ENCODE measurements at places on chromosomes 3 and 15.
A peak's percentile ranks its signal among the peaks of the same experiment; 100 is the strongest.

- DNase-seq = no peak
These were observed 1.0 kb upstream of the IFRD2 start for GRCh38 chr3:50293079-50293801.

DNA sequence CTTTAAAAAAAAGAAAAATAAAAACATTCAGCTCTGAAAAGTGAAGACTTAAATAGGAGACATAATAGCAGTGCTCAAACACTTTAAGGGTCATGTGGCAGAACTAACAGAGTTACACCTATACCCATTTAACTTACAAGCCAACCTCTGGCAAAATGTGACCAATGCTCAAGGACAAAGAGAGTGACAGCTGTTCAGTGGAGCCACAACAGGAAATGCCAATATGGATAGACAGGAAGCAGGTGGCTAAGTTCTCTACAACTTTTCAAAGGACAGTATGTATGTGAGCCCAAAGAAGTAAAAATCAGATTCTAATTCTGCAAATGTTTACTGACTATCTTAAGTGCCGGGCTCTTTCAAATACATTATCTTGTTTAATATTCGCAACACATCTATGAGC lies 3.4 kb downstream of the TMCC1 start:
- peak; percentile 24 for DNase-seq

DNA sequence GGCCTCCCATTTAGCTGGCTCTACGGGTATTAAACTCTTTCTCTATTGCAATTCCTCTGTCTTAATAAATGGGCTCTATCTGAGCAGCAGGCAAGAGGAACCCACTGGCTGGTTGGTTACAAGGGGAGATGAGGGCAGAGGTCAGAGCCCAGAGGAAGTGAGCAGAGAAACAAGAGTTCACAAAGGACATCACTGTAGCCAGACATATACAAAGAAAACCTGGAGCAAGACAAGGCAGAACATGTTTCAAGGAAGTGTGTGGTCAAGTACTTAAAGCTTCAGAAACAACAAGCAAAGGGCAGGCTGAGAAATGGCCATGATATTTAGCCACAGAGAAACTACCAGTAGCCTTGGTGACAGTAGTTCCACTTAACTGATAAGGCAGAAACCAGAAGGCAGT lies 24.3 kb downstream of the SUSD5 start:
- no peak for DNase-seq

GRCh38 chr3:126535636-126536035 lies 11.7 kb downstream of the CHST13 start:
- DNase-seq = no peak

GRCh38 chr15:73291441-73291840 lies 77.3 kb downstream of the HCN4 start:
- no peak for DNase-seq

DNA sequence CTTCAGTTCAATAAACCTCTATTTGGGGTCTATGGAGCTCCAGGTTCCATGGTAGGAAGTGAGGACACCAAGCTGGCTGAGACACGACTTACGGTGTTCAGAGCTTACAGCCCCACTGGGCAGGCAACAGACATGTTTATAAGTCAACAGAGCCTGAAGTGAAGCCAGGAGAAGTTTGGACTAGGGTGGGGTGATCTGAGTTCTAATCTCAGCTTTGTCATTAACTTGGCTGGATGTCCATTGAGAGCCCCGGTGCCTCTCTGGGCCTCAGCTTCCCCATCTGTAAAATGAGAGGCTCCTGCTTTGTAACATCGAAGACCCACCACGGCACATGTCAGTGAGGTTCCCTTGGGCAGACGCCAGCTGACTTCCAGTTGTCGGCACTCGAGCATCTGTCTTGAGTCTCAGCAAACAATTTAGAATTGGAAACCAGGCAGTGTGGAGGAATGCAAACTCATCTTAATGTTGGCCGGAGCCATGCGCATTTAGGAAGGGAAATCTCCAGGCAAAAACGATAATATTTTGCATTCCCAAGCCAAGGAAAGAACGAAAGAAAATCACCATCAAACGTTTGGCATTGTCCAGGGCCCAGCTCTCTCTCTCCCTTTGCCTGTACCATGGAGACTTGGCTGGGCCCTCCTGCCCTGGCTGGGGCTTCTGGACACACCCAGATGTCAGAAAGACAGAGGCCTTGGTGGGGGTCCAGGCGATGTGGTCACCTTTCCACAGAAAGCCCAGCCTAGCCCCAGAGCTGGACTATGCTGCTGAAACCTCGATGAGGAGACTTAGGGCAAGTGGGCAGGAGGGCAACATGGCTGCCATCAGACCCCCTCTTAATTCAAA lies 18.4 kb downstream of the ITGA11 start:
- DNase-seq = no peak

DNA sequence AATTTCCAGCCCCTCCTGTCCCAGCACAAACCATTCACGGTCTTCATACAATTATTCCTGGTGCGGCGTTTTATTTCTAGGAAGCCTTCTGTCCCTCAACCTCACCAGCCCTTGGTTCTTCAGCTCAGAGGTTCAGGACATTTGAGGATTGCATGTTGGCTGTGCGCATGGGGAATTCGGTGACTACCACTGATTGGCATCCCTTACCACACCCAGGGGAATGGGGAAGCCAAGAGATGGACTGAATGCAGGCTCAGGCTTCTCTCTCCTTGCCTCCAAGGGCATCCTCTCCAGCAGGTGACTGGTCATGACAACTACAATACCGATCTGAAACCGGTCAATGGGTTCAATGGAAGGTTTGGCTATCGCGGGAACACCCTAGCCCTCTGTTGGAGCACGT lies 153.8 kb downstream of the MTHFS start:
- DNase-seq = no peak

- no peak for DNase-seq
These were observed 135.4 kb downstream of the SYNPR start for GRCh38 chr3:63413523-63413922.

- DNase-seq = peak; percentile 26
These were observed 85.5 kb downstream of the KLHL25 start for GRCh38 chr15:85709250-85709649.

DNA sequence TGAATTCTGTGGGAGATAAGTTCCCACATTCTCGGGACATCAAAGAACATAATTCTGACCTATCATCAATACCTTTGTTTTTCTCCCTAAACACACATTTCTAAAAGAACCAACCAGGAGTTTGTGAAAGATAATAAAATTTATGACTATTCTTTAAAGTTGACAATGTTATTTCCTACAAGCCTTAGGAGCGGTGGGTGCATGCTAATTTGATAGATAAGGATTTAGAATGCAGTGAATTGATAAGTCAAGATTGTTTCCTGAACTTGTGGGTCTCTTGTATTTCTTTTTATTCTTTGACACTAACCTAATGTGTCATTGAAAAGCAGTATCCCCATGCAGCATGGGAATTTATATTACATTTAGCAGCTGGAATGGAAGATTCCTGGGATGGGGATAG lies 10.3 kb upstream of the UBE2E2 start:
- DNase-seq = no peak

- no peak for DNase-seq
These were observed 41.4 kb upstream of the BOC start for GRCh38 chr3:113169891-113170452.

DNA sequence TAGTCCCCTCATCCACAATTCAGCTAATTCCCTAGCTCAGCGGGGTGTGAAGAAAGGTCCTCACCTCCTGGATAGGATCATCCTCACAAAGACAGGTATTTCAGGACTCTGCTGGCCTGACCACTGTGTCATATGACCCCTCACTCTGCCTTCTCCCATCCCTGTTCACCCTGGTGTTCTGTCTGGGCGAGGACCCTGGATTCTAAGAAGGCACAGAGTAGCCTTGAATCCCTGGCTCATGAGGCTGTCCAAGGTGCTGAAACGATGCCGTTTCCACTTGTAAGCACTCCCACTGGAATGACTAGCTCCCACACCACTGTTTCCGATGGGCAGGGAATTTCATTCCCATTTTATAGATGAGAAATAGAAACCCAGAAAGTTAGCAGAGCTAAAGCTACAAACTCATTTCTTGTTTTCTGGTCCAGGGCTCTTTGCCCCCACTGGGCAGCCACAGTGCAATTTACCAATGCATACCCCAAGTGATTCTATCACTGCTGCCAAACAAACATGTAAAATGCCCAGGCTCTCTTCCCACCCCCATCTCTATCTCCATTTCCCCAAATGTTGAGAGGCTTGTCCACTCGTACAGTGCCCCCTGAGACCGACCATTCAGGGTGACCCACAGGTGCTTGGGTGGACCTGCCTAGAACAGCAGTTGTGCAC lies 83.2 kb downstream of the RAB11A start:
- no peak for DNase-seq

DNA sequence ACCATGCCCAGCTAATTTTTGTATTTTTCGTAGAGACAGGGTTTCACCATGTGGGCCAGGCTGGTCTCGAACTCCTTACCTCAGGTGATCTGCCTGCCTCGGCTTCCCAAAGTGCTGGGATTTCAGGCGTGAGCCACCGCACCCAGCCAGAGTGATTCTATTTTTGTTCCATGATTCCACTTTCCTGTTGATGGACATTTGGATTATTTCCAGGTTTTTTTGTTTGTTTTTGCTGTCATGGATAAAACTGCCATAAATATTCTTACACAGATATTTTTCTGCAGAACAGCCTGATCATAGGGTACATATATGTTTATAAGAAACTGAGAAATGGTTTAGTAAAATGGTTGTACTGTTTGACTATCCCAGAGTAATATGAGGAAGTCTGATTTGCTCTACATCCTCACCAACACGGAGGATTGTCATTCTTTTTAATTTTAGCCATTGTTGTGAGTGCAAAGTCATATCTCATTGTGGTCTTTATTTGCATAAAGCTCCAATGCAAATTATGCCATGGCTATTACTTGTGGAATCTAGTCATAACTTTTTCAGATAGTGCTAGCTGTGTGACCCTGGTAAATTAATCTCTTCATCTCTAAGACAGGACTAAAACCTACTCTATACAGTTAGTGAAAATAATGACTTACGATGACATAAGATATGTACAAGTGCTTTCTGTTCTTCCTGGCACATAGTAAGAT lies 42.7 kb downstream of the MAP6D1 start:
- no peak for DNase-seq

- DNase-seq = no peak
These were observed 54.2 kb downstream of the DTWD1 start for GRCh38 chr15:49675041-49675440.

- DNase-seq = no peak
These were observed 40.3 kb upstream of the TFRC start for GRCh38 chr3:196122021-196122687.

GRCh38 chr3:141407047-141407446 lies 38.7 kb downstream of the ZBTB38 start:
- no peak for DNase-seq

DNA sequence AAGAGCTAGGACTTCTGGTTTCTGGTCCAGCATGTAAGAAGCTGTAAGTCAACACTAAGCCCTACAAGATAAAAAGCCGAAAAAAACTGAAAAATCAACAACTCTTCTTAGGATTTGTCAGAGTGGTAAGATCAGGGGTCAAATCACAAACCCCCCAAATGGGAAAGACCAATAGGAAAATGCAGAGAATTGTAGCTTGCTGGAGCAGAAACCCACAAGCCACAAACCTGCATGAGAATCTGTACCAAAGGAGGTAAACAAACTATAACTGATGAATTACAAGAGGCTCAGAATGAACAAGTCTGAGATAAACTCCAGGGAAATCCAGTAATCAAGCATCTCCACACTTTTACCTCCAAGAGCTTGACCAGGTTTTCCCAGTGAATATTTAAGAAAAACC lies 36.0 kb downstream of the RFX7 start:
- no peak for DNase-seq

DNA sequence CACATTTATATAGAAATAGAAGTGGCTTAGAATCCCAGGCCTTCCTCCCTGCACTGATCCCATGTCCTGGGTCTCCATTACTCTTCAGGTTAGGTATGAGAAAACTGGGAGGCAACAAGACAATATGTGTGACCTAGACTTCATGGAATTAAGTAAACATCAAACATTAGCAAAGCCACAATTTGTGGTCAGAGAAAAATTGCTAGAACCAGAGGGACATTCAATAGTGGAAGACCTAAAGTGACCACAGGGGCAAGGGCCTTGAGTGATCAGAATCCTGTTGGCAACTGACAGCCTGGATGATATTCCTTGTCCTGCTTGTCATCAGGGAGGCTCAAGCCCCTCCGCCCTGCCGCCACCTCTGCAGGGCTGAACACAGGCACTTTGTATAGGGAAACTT lies 322.8 kb upstream of the CTNNB1 start:
- no peak for DNase-seq

DNA sequence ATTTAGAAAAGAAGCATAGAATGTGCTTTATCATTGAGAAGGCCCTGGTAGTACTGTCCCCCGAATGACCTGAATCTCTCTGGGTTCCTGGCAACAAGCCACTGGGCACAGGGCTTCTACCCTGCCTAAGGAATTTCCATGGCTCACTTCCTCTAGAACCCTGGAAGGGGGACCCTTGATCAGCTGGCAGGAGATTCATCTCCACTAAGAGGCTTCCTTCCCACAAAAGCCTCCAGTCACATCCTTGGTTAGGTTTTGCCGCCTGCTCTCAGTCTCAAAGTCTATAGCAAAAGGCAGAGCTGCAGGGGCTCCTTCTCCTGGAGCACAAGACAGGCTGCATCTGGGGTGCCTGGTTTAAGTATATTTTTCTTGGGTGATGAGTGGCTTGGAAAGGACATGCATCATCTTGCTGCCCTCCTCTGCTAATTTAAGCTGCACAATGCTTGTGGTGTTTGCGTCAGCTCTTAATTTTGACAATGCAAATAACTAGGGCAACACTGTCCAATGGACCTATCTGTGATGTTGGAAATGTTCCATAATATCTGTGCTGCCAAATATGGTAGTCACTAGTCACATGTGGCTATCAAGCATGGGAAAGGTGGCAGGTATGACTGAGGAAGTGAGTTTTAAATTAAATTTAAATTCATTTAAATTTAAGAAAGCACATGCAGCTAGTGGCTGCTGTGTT lies 33.4 kb upstream of the RARRES1 start:
- no peak for DNase-seq

GRCh38 chr15:86445579-86446252 lies 366.0 kb downstream of the AGBL1 start:
- DNase-seq = no peak

DNA sequence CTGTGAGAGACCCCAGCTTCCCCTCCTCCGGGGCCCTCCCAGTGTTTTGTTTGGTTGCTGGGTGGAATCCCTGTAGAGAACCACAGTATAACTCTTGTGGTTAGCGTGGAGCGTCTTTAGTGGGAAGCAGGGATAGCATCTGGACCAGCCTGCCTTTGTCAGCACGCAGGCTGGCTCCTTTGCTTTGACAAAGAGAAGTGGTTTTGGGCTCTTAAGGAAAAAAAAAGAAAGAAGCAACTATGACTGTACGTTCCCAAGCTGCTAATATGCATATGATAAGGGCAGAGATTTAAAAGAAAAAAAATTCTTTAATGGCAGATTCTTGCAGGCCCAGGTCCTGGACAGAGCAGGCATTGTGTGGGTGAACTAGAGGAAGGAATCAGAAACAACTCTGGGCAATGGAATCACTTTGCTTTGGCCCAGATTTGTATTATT lies 340.8 kb upstream of the CTDSPL start:
- no peak for DNase-seq

DNA sequence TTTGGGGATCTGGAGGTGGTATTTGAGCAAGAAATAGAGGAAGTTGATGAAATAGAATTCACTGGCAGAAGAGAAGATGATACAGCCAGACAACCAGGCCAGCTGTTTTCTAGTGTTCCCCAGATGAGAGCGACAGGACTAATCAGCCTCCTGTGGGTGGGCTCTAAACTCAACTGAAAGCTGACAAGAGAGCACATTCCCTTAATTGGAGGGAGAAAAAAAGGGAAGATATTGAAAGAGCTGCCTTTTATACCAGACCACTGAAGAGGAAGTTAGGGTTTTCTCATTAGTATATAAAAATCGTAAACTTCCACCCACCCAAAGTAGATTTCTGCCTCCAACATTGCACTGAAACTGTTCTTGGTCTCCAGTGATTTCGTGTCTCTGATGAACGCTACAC lies 6.5 kb upstream of the TM4SF19 start:
- no peak for DNase-seq

Data from CD4-positive, alpha-beta T cell treated with Interleukin-17A for 1 hour (primary cell).